Fibroblast of lung (primary cell): ENCODE measurements at places on chromosomes 12 and 14.
A peak's percentile ranks its signal among the peaks of the same experiment; 100 is the strongest.

- DNase-seq = no peak
These were observed 9.2 kb downstream of the PPP1R1A start for GRCh38 chr12:54579258-54579657.

DNA sequence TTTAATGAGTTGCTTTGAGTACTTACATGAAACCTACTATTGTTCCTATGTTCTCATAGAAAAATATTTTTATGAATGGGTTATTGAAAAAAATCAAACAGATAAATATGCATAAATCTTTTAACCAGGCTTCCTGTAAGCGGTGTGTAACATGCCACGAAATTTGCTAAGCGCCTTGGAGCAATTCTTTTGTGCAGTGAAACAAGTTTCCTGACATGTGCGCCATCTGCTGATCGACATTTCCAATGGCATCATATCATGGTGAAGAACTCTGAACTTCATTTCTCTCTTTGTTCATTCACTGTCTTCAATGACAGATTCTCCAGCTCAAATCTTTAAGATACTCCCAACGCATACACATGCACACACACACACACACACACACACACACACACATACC is 145.6 kb upstream of the NAV3 start:
- peak; percentile 74 for DNase-seq

DNA sequence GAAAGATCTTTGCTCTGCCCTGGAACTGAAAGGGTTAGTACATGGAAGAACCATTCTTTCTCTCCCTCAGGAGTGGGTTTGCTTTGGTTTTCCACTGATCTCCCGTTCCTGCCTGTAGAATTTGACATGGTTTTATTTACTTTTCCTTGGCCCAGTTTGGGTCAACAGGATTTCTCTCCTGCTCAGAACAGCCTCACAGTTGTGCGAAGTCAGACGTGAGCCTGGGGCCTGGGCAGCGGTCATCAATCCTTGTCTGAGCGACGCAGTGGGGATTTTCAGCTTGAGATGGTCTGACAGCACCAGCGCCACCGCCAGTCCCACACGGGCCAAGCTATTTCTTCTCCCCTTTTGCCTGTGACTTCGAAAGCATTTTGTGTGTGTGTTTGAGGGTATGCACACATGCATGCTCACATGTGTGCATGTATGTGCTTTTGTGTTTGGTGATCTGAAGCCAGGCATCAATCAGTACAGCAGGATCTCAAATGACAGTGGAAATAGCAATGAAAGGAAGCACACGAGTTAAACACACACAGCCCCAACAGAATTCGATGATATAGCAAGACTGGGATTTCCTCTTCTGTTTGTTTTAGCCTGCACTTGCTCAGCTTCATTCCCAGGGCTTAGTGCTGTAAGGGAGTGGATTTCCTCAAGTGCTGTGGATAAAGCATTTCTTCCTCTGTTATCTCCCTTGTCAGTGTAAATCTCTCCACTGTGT is 58.3 kb downstream of the SMOC1 start:
- DNase-seq = no peak

- no peak for DNase-seq
These were observed 334.8 kb upstream of the RGS6 start for GRCh38 chr14:71597287-71597920.

DNA sequence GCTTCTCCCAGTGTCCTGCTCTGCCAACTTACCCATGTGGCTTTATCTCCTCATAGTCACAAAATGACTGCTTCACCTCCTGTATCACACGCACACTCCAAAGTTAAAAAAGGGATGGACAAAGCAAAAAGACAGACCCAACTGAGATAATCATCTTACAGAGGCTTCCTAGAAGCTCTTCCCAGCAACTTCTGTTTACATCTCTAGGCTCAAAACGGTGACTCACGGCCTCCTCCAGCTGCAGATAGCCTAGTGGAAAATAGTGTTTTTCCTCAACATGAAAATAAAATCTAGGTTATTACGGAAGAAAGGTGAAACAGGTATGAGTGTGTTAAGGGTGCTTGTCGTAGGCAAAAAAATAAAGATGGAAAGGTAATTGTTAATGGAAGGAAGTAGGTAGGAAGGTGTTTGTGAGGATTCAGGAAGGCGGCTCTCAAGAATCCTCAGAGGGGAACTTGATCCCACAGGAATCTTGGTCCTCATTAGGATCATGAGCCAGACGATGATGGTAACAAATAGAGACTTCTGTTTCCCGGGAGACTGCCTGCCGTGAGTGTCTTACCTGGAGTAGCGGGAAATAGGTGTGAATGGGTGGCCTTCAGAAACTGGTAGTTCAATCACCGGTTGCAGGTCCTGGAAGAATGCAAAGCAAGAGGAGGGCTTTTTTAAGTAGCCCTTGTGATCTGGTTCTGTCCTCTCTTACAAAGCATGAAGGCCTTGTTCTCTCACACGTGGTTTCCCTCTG is 487.5 kb upstream of the TMEM132C start:
- no peak for DNase-seq

- DNase-seq = peak; percentile 68
These were observed 4.4 kb downstream of the LGALS3 start for GRCh38 chr14:55133416-55133815.

- DNase-seq = no peak
These were observed 47.0 kb downstream of the TMEM132C start for GRCh38 chr12:128313931-128314330.

- no peak for DNase-seq
These were observed 105.0 kb downstream of the DNAH10 start for GRCh38 chr12:123867141-123867540.
